ENCODE measurements at places on chromosomes 1 and 21.

DNA sequence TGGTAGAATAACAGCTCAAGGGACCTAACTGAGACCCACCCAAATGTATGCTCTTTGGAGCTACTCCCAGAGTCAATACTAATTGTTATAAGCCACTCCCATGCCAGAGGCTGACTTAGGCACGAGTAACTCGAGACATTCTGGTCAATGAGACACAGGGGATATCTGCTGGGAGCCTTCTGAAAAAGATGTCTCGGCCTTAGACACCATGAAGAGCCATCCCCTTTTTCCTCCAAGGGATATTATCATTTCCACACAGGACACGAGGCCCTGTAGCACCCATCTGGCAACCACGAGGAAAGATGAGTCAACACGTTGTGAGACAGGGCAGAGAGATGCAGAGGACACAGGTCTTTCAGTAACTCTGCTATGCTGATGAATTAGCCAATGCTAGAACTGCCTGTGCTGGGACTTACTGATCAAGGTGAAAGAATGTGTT, 30.7 kb downstream of the ITPKB start:
- DNase-seq: no peak

- DNase-seq: no peak
These were observed 10.6 kb upstream of the TACSTD2 start for GRCh38 chr1:58587667-58588066.

GRCh38 chr1:39632323-39632681, 7.1 kb downstream of the HEYL start:
- no peak for DNase-seq

GRCh38 chr21:22575165-22575584, 1577.0 kb downstream of the NCAM2 start:
- DNase-seq: peak; percentile 79

All from COR-L47 (cell line).